COLO829 (cell line): ENCODE measurements at places on chromosomes 7 and 10.
A peak's percentile ranks its signal among the peaks of the same experiment; 100 is the strongest.

- peak; percentile 22 for DNase-seq
Observed at GRCh38 chr7:37916673-37917660, at the start of gene SFRP4. TSS of gene SFRP4 (minus strand) at chr7:37916817. CDS start at chr7:37916537, 280 bp downstream.

- DNase-seq = no peak
Observed at GRCh38 chr7:50645186-50645585, 80.0 kb upstream of the DDC start.

DNA sequence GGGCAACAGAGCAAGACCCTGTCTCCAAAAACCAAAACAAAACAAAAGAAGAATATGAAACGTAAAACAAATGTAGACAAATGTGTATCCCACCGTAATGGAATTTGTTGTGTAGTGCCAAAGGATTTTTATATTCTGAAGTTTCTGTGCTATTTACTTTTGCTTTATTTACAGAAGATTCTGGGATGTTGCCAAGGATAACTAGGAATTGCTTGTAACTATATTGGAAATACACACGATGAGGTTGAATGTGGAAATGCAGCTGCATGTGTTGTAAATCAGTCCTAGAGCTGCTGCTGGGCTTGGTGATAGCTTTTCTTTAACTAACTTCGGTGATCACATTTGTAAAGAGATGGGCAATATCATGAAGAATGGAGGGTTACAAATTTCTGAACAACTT lies 39.5 kb downstream of the GALNT17 start:
- no peak for DNase-seq

DNA sequence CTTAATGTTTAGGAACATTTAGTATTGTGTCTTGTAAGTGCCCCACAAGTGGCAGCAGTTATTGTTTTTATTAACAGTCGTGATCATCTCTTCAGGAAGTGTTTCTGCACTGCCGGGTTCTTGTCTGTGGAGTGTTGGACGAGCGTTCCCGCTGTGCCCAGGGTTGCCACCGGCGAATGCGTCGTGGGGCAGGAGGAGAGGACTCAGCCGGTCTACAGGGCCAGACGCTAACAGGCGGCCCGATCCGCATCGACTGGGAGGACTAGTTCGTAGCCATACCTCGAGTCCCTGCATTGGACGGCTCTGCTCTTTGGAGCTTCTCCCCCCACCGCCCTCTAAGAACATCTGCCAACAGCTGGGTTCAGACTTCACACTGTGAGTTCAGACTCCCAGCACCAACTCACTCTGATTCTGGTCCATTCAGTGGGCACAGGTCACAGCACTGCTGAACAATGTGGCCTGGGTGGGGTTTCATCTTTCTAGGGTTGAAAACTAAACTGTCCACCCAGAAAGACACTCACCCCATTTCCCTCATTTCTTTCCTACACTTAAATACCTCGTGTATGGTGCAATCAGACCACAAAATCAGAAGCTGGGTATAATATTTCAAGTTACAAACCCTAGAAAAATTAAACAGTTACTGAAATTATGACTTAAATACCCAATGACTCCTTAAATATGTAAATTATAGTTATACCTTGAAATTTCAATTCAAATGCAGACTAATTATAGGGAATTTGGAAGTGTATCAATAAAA lies 22.2 kb downstream of the PLA2G12B start:
- no peak for DNase-seq

GRCh38 chr7:66505531-66506451 lies 122.9 kb upstream of the KCTD7 start:
- no peak for DNase-seq

- DNase-seq = no peak
Observed at GRCh38 chr10:86019141-86019540, 347.5 kb downstream of the GRID1 start.

DNA sequence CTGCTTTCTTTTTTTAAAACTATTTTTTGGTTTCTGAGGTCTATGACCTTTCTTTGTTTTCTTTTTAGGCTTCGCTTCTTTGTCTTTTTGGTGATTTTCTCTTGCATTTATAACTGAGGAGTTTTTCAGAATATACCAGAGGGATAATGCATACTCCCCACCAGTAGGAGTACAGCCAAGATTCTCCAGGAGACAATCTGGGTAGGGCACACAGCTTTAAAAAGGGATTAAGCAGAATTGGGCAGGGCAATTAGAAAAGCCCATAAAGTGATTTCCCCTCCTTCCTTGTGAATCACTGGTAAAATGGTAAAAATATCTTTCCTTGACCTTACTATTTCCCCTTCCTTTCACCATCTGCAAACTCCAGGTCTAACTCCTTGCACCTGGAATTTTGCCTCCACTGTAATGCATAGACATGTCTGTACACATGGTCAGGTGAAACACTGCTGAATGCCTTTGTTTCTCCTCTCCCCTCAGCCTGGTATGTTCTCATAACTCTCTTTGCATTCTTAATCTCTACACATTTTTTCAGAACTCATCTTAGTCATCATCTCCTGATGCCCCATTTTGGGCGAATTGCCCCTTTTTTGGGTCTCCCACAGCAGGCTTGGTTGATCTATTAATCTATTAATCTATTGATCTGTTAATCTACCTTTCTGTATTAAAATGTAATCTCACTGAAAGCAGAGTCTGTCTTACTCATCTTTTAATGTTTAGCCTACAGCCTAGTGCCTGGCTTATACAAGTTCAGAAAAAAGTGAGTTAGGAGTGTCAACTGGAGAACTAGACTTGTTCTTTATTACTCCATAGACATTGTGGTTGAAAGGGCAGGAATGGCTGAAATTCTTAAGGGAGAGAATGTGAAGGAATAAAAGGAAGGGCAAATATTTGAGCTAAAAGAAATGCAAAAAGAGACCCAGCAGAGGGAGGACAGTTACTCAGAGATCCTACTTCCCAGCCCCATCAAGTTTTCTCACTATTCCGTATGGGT lies 64.6 kb downstream of the MDFIC start:
- DNase-seq = no peak

DNA sequence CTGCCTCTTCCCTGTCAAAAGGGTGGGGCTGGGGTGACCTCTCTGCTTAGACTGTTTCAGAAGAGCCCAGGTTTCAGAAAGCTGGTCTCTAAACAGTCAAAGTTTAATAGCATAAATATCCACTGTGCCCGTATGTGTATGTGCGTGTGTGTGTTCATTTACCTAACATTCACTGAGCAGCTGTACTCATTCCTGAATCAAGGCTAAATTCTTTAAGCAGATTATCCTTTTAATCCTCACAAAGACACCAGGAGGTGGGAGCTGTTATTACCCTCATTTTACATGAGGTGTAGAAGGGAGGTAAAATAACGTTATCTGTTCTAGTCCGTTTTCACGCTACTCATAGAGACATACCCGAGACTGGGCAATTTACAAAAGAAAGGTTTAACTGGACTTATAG lies 72.2 kb downstream of the RSU1 start:
- DNase-seq = no peak

- no peak for DNase-seq
Observed at GRCh38 chr10:89171996-89172395, 35.1 kb downstream of the CH25H start.
